ENCODE measurements at places on chromosomes 2 and 18. TPM values are rescaled to one million over a fixed set of nuclear protein-coding genes. Genes with fewer than 3 reads are reported as not detected.

- no peak for DNase-seq
These were observed 4.3 kb downstream of the CEP192 start for GRCh38 chr18:12995424-12995823.

- no peak for DNase-seq
These were observed 305.3 kb downstream of the TMX3 start for GRCh38 chr18:68409576-68409975.

- no peak for DNase-seq
These were observed 319.7 kb downstream of the AFF3 start for GRCh38 chr2:99822474-99823207.

GRCh38 chr18:39513186-39513585 is 1947.6 kb upstream of the CELF4 start:
- DNase-seq = no peak

DNA sequence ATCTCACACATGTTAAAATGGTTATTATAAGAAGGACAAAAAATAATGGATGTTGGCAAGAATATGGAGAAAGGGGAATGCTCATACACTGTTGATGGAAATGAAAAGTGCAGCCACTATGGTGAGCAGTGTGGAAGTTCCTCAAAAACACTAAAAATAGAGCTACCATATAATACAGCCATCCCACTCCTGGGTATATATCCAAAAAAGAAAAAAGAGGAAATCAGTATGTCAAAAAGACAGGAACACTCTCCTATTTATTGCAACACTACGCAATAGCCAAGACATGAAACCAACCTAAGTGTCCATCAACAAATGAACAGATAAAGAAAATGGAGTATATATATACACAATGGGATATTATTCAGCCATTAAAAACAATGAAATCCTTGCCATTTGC is 642.6 kb downstream of the RNF144A start:
- no peak for DNase-seq

- no peak for DNase-seq
These were observed 500.5 kb upstream of the SYT4 start for GRCh38 chr18:43777636-43778304.

- DNase-seq = peak; percentile 80
These were observed at the start of gene DDX1 for GRCh38 chr2:15591692-15592463. Gene DDX1, plus strand, starts transcription at chr2:15591868. Its CDS starts 66 bp downstream, at chr2:15591934.

- no peak for DNase-seq
These were observed 20.3 kb downstream of the SLC8A1 start for GRCh38 chr2:40431600-40431955.

Gene SERPINB3
- not detected for total RNA-seq

Gene PDE1A
- not detected for total RNA-seq
